ENCODE measurements at places on chromosomes 11 and 22.

DNA sequence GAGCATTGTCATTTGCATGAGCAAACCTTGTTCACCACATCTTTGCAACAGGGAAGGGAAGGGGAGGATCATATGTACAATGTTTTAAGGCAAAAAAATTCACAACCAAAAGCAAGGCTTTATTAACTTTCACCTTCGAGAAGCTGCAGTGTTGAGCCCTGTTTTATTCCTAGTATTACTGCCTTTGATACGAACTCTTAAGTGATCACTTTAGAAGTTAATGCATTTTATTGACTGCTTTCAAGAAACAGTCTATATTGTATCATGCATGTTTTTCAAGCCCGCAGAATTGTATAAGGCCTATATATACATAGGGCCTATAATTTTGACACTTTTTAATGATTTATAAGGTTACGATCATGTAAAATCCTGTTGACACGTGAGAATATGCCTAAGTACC lies 117.5 kb upstream of the VPREB1 start:
- DNase-seq = no peak

DNA sequence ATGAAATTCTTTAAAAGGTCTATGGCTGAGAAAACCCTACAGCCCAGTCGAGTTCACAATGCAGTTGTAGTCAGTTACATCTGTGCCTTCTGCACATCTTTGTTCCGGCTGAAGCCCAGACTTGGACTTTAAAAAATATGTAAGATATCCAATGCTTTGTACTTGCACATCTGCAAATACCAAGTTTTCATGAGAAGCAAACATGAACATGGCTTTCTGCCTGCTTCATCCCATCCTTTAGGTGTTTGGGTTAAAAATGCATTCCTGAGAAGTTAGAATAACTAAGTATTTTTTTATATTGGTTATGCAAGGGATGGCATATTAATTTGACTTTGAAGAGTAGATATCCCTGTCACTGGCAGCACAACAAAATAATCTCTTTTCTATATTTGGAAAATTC lies 528.4 kb downstream of the METTL15 start:
- no peak for DNase-seq

- DNase-seq = peak; percentile 44
Measured at GRCh38 chr11:132125988-132126871, 755.8 kb downstream of the NTM start.

GRCh38 chr11:104120493-104121137 lies 43.3 kb downstream of the PDGFD start:
- no peak for DNase-seq

DNA sequence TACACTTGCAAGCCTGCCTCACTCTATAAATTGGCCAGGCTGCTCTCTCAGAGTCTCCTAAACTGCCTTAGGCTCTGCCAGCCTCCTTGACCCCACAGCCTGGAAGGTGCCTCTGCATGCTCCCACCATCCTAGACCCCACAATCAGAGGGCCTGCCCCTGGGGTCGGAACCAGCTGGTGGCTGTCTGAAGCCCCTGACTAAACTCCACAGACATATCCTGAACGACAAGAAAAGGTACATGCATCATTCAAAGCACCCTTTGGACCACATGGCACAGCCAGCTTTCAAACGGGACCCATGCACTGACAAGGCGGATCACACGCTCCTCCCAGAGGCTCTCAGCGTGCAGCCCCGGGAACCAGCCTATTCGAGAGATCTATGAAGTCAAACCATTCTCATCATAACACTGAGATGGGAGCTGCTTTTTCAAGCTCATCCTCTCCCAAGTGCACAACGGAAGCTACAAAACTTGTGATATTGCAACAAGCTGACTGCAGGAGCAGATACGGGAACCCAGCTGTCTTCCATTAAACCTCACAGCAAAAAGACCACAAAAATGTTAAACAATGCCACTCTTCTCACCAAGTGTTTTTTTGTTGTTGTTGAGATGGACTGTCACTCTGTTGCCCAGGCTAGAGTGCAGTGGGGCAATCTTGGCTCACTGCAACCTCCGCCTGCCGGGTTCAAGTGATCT lies 8.1 kb downstream of the SHANK2 start:
- no peak for DNase-seq

GRCh38 chr22:30284666-30285065 lies 4.6 kb downstream of the CASTOR1 start:
- no peak for DNase-seq

GRCh38 chr11:125670172-125670571 lies 10.5 kb downstream of the ACRV1 start:
- DNase-seq = no peak

- no peak for DNase-seq
Measured at GRCh38 chr11:96014217-96014616, 90.3 kb upstream of the MTMR2 start.

GRCh38 chr11:117010808-117011540 lies 87.3 kb downstream of the SIK3 start:
- DNase-seq = no peak
